Left renal cortex interstitium (tissue), 4 donors: ENCODE measurements at places on chromosomes 3 and 15. TPM values are rescaled to one million over a fixed set of nuclear protein-coding genes. Genes with fewer than 3 reads are reported as not detected.

Gene NUP210
- 28.9 TPM for polyA plus RNA-seq

Gene TTBK2
- polyA plus RNA-seq, result 11.5 TPM

Gene DBR1
- 17.6 TPM for polyA plus RNA-seq

- DNase-seq, result no peak
These were observed 910.7 kb downstream of the TBL1XR1 start for GRCh38 chr3:176286476-176287085.

DNA sequence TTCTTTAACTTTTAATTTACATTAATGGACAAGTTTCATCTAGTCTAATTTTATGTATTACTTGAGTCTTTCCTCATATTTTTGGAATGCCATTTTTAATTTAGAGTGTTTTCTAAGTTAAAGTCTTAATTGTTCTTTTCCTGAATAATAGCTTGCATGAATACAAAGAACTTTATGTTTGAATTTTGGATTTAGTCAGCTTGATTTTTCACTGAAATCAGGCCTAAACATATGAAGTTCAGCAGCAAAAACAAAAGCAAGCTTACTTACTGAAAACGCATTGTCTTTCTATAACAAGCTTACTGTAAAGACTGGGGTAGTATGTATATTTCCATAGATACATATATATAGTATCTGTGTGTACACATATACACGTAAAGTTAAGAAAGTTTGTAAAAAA, 126.0 kb downstream of the ZBTB20 start:
- no peak for DNase-seq

DNA sequence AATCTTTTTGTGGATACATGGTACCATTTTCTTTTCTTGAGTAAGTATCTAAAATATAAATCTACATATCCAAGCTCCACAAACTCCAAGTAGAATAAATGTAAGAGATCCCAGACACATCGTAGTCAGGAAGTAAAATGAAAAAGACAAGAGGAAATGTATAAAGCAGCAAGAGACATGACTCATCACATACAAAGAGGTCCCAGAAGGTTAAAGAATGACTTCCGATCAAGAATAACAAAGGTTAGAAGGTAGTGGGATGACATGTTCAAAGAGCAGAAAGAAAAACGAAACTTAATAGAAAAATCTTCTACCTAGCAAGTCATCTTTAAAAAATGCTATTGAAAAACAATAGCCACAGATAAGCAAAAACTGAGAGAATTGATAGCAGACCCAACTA, 705.8 kb downstream of the NR2F2 start:
- DNase-seq, result no peak

DNA sequence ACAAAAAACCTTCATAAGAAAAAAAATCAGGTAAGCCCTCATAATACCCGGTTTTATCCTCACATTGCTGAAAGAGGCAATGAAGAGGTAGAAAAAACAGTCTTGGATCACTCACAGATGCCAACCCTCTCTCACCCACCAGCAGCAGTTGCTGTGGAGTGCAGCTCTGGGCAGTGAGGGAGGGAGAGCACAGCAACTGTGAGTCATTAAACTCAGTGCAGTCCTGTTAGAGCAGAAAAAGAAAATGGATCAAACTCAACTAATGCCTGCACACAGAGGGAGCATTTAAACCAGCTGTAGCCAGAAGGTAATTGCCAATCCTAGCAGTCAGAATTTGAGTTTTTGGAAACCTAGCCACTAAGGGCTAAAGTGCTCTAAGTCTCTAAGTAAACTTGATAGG, 1050.6 kb upstream of the ALCAM start:
- no peak for DNase-seq
